ENCODE measurements at places on chromosomes 12 and 14.
A peak's percentile ranks its signal among the peaks of the same experiment; 100 is the strongest.

GRCh38 chr12:104360157-104360556 is 56.6 kb downstream of the EID3 start:
- H3K27ac ChIP-seq = no peak overlapping the region
- no peak for DNase-seq
- no peaks in the 10 kb centered on the region for H3K4me1 ChIP-seq
- H3K27me3 ChIP-seq = no peaks in the 10 kb centered on the region
- H3K36me3 ChIP-seq = no peaks in the 10 kb centered on the region

DNA sequence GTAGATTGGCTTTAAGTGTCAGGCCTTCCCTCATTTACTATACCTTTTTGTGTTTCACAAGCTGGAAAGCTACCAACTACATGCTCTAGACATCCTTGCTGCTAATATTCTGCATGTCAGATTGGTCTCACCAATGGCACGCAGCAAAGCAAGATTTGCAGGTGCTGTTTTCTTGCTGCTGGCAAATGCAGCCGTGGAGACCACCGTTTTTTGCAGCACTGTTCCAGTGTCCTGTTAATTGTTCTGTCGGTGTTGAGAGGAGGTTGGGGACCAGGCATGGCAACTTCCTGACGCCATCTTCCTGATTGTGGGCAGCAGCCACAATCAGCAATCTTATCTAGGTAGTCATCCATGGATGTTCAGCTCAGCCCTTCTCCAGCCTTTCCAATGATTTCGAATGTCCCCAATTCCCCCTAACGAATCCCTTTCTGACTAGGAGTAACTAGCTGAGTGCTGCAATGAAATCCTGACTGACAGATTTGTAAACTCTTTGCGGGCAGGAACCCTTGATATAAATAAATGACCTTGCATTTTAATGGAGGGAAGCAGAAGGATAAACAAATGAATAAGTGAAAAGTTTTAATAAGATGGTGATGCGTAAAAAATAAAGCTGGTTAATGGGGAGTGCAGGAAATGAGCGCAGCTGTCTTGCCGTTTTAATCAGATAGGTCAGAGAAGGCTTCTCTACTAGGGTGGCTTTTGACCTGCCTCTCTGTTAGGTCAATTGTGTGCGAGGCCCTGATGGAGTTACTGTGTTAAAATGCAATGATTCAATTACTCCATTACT is 574 bp upstream of the CRADD start:
- no peaks in the 10 kb centered on the region for H3K36me3 ChIP-seq
- H3K27me3 ChIP-seq = no peaks in the 10 kb centered on the region
- no peaks in the 10 kb centered on the region for H3K4me1 ChIP-seq
- H3K4me3 ChIP-seq = peak overlapping the region; percentile 86

DNA sequence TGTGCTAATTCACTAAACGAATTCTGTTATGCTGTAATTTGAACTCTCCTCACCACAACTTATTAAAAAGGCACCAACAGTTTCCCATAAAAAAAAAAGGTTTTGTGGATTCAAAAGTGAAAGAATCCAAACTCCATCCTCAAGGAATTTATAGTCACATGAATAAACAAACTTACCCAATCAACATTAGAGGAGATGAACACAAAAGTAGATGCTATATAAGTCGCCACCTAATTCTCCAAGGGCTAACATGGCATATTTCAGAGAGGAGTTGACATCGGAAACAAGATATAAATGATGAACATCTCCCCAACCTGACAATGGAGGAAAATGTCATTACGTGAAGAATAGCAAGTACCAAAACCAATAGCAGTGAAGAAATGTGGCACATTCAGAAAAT is 265.5 kb upstream of the PRKD1 start:
- DNase-seq = no peak
- H3K36me3 ChIP-seq = no peaks in the 10 kb centered on the region
- no peaks in the 10 kb centered on the region for H3K4me1 ChIP-seq
- no peak overlapping the region for H3K4me3 ChIP-seq
- no peak overlapping the region for H3K27ac ChIP-seq
- H3K27me3 ChIP-seq = no peaks in the 10 kb centered on the region

- H3K4me3 ChIP-seq = no peak overlapping the region
- no peak overlapping the region for H3K27ac ChIP-seq
- H3K4me1 ChIP-seq = no peaks in the 10 kb centered on the region
- no peaks in the 10 kb centered on the region for H3K27me3 ChIP-seq
These were observed 44.6 kb downstream of the CEP83 start for GRCh38 chr12:94415066-94415465.

DNA sequence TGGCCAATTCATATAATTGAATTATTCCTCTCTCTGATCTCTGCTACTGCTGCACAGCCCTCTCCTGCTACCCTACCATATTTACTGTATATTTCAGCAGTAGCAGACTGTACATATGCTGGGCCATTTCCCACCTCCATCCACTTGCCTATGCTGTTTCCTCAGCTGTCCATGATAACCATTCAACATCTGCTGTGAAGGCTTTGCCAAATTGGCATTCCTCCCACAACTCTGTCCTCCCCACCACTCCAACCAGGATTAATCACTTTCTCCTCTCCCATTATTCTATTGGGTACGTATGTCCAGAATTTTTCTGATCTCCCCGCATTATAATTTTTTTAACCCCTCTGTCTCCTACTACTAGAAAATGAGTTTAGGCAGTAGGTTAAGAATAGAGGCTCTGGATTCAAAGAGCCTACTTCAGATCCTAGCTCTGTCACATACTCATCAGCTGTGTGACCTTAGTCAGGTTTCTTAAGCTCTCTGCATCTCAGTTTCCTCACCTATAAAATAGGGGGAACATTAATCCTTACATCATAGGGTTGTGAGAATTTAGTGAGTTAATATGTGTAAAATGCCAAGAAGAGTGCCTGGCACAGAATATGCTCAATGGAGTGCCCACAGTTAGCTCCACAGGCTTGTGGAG is 123.3 kb downstream of the KICS2 start:
- H3K27ac ChIP-seq = no peak overlapping the region
- no peak overlapping the region for H3K4me3 ChIP-seq
- H3K36me3 ChIP-seq = no peaks in the 10 kb centered on the region
- H3K27me3 ChIP-seq = no peaks in the 10 kb centered on the region
- no peak for DNase-seq

DNA sequence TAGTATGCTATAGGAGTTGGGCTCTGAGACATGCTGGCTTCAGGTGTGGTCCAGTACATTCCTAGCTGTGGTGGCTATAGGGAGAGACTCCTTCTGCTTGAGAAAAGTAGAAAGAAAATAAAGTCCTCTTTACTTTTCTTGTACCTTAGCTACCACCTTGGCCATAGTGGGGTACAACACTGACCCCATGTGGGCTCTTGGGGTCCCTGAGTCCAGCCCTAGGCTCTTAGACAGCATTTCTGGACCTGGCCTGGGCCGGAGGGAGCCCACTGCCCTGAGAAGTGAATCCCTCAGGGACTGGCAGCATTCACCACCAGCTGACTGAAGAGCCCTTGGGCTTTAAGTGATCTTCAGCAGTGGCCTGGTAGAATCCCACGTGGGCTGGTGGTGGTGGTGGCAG is 143.1 kb downstream of the SYT10 start:
- no peaks in the 10 kb centered on the region for H3K27me3 ChIP-seq
- DNase-seq = no peak
- H3K4me1 ChIP-seq = no peaks in the 10 kb centered on the region
- no peak overlapping the region for H3K4me3 ChIP-seq

- H3K36me3 ChIP-seq = no peaks in the 10 kb centered on the region
- no peaks in the 10 kb centered on the region for H3K27me3 ChIP-seq
- H3K4me3 ChIP-seq = no peak overlapping the region
- no peak for DNase-seq
- no peaks in the 10 kb centered on the region for H3K4me1 ChIP-seq
- no peak overlapping the region for H3K27ac ChIP-seq
These were observed 95.9 kb downstream of the WNK1 start for GRCh38 chr12:848173-848865.

- H3K27me3 ChIP-seq = no peaks in the 10 kb centered on the region
- no peak overlapping the region for H3K27ac ChIP-seq
- DNase-seq = no peak
- H3K4me1 ChIP-seq = no peaks in the 10 kb centered on the region
- H3K36me3 ChIP-seq = no peaks in the 10 kb centered on the region
These were observed 108.2 kb upstream of the SLC38A2 start for GRCh38 chr12:46480724-46481123.

- no peak for DNase-seq
- H3K27me3 ChIP-seq = no peaks in the 10 kb centered on the region
- no peak overlapping the region for H3K4me3 ChIP-seq
- H3K36me3 ChIP-seq = no peaks in the 10 kb centered on the region
These were observed 63.5 kb upstream of the MYF6 start for GRCh38 chr12:80643961-80644360.

DNA sequence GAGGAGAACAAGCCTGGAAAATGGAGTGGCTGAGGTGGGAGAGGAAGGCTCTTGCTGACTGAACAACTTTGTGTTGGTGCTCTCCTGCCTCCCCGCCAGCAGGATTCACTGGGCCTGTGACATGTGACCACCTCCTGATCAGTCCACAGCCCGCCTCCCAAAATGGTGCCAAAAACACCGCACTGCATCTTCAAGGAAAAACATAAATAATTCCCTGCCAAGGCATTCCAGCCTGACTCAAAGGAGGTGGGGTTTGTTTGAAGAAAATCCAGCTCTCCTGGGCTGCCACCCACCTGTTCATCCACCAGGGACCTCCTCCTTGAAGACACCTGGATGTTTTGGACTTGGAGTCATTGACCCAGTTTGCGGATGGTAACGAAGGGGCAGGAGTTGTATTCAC is 83.8 kb upstream of the PIWIL1 start:
- H3K4me1 ChIP-seq = no peaks in the 10 kb centered on the region
- no peaks in the 10 kb centered on the region for H3K27me3 ChIP-seq
- H3K27ac ChIP-seq = no peak overlapping the region
- H3K4me3 ChIP-seq = no peak overlapping the region
- no peak for DNase-seq

DNA sequence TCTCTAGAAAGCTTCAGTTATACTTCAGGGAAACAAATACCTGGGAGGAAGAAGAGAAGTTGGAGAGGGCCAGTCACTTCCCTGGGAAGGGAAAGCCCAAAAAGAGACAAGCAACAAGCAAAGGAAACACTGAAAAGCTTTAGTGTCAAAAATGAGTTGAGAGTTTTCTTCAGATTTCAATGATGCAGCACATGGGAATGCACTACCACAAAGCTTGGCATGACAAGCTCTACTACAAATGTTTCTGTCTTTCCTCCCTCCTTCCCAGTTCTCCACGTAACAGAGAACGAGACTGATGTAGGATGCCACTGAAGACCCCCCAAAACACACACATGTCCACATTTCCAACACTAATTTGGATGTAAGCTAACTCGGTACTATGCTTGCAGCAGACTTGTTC is 26.8 kb upstream of the ADAMTS20 start:
- no peak overlapping the region for H3K27ac ChIP-seq
- DNase-seq = no peak
- no peaks in the 10 kb centered on the region for H3K4me1 ChIP-seq
- H3K36me3 ChIP-seq = no peaks in the 10 kb centered on the region
- no peak overlapping the region for H3K4me3 ChIP-seq
- H3K27me3 ChIP-seq = no peaks in the 10 kb centered on the region

DNA sequence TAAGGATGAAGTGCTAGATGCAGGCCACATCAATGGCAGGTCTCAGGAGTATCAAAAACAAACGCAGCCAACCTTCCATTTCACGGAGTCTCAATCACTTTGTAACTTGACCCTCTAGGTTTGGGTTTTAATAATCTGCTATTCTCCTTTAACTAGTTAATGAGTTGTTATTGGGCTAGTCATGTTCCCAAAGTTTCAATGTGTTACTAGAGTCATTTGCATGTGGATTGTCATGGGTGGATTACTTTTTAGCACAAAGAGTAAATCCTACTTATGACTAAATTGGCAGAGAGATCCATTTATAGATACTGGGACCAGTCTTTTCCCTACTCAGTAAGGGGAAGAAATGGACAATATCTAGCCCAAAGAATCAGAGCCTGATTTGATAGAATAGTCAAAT is 151.0 kb downstream of the BCAT1 start:
- no peaks in the 10 kb centered on the region for H3K27me3 ChIP-seq
- DNase-seq = no peak
- H3K4me1 ChIP-seq = no peaks in the 10 kb centered on the region
- no peak overlapping the region for H3K27ac ChIP-seq
- no peak overlapping the region for H3K4me3 ChIP-seq

GRCh38 chr12:109677279-109677691 is 36.3 kb upstream of the FAM222A start:
- no peak overlapping the region for H3K4me3 ChIP-seq
- H3K27me3 ChIP-seq = peaks cover 3% of the 10 kb centered on the region
- H3K27ac ChIP-seq = no peak overlapping the region
- H3K36me3 ChIP-seq = no peaks in the 10 kb centered on the region
- no peak for DNase-seq

DNA sequence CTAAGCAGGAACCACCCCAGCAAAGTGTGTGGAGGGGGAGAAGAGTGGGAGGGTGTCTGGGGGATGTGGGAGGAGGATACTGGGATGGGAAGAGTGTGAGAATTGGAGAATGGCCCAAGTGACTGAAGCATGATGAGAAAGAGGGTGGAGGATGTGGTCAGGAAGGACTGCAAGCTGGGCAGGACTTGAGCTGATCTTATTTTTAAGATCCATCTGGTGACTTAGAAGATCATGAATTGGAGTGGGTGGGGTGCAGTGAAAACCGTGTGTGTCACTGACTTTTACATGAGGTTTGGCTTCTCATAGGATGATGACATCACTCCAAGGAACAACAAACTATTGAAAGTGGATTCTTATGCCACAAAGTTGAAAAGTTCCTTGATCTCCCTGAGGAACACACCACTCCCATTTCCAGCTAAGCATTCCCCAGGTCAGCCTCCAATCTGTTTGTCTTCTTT is 287.5 kb downstream of the GALC start:
- H3K36me3 ChIP-seq = no peaks in the 10 kb centered on the region
- no peaks in the 10 kb centered on the region for H3K27me3 ChIP-seq
- no peak overlapping the region for H3K4me3 ChIP-seq
- H3K4me1 ChIP-seq = no peaks in the 10 kb centered on the region
- no peak for DNase-seq

GRCh38 chr14:73785834-73786635 is 65.6 kb upstream of the PTGR2 start:
- peak; percentile 90 for DNase-seq
- peak overlapping the region; percentile 95 for H3K27ac ChIP-seq
- H3K4me1 ChIP-seq = peaks cover 4% of the 10 kb centered on the region
- H3K36me3 ChIP-seq = no peaks in the 10 kb centered on the region
- H3K27me3 ChIP-seq = no peaks in the 10 kb centered on the region

DNA sequence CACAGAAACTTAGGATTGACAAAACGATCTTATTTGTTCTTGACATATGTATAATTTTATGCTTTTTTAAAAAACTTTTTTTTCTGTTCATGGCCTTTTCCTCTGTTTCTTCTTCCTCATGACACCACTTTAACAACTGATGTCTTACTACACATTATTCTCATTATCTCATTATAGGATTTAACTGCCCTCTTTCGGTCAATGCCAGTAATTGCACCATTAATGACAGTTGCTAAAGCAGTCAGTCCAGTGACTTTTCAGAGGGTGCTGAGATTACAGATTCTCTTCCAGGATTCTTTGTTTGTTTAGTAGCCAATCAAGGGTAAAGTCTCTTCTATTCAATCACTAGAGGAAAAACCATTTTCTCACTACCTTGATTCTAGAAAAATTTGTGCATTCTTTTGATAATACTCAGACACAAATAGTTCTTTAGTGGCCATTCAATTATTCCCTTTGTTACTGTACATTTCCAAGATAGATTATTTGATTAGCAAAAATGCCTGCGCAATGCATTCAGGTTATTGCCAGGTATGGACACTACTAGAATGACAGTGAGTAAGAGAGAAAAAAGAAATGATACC is 50.1 kb downstream of the KLRG1 start:
- no peaks in the 10 kb centered on the region for H3K4me1 ChIP-seq
- H3K4me3 ChIP-seq = no peak overlapping the region
- H3K36me3 ChIP-seq = no peaks in the 10 kb centered on the region
- no peak for DNase-seq
- H3K27me3 ChIP-seq = no peaks in the 10 kb centered on the region

- no peaks in the 10 kb centered on the region for H3K27me3 ChIP-seq
- H3K4me3 ChIP-seq = no peak overlapping the region
- H3K36me3 ChIP-seq = no peaks in the 10 kb centered on the region
These were observed 1.2 kb upstream of the CLEC7A start for GRCh38 chr12:10131111-10131690.

Measured in aorta (tissue), 5 donors.